Naive thymus-derived CD4-positive, alpha-beta T cell (primary cell): ENCODE measurements at places on chromosomes 2 and 18. TPM values are rescaled to one million over a fixed set of nuclear protein-coding genes. Genes with fewer than 3 reads are reported as not detected.

EML6 gene
- polyA plus RNA-seq: not detected

MORN2 gene
- 9.5 TPM for polyA plus RNA-seq

ANKRD30B gene
- polyA plus RNA-seq: not detected

MAP3K19 gene
- polyA plus RNA-seq: not detected

SERPINB10 gene
- polyA plus RNA-seq: not detected

LINC00305 gene
- polyA plus RNA-seq: not detected

SLC5A7 gene
- not detected for polyA plus RNA-seq

MC2R gene
- polyA plus RNA-seq: not detected

PPP1CB gene
- polyA plus RNA-seq: 100 TPM

TLX2 gene
- not detected for polyA plus RNA-seq

RESP18 gene
- polyA plus RNA-seq: not detected

LCT gene
- not detected for polyA plus RNA-seq

MYOM1 gene
- polyA plus RNA-seq: 0.83 TPM

CD226 gene
- 30.9 TPM for polyA plus RNA-seq

MAP2 gene
- 0.48 TPM for polyA plus RNA-seq

ERMN gene
- polyA plus RNA-seq: 0.38 TPM

INPP5D gene
- 41.0 TPM for polyA plus RNA-seq

TRAPPC12 gene
- polyA plus RNA-seq: 29.8 TPM

CCDC121 gene
- polyA plus RNA-seq: 2.1 TPM

ROCK2 gene
- 16.2 TPM for polyA plus RNA-seq

AFF3 gene
- 4.0 TPM for polyA plus RNA-seq

SPATA3 gene
- not detected for polyA plus RNA-seq

TTC39C gene
- polyA plus RNA-seq: 71.2 TPM

ARL5A gene
- 52.4 TPM for polyA plus RNA-seq

RIT2 gene
- polyA plus RNA-seq: not detected

FN1 gene
- 0.52 TPM for polyA plus RNA-seq

TMEM17 gene
- polyA plus RNA-seq: not detected

PAX8 gene
- polyA plus RNA-seq: 1.4 TPM

ARHGEF33 gene
- not detected for polyA plus RNA-seq

FRZB gene
- not detected for polyA plus RNA-seq

CXCR2 gene
- polyA plus RNA-seq: not detected

COPS8 gene
- 53.8 TPM for polyA plus RNA-seq

TUBB8B gene
- polyA plus RNA-seq: not detected

MRPL44 gene
- 33.1 TPM for polyA plus RNA-seq

FLACC1 gene
- 3.7 TPM for polyA plus RNA-seq

UGT1A3 gene
- polyA plus RNA-seq: not detected

ELOA2 gene
- polyA plus RNA-seq: not detected

ANO7 gene
- not detected for polyA plus RNA-seq

FZD7 gene
- polyA plus RNA-seq: not detected
